ENCODE measurements at places on chromosomes 2 and 18. TPM values are rescaled to one million over a fixed set of nuclear protein-coding genes. Genes with fewer than 3 reads are reported as not detected.
A peak's percentile ranks its signal among the peaks of the same experiment; 100 is the strongest.

CTAGE1 gene
- total RNA-seq: not detected

REEP1 gene
- 0.59 TPM for total RNA-seq

SLC1A4 gene
- 2.5 TPM for total RNA-seq

RUFY4 gene
- total RNA-seq: not detected

SLC14A1 gene
- total RNA-seq: not detected

DNA sequence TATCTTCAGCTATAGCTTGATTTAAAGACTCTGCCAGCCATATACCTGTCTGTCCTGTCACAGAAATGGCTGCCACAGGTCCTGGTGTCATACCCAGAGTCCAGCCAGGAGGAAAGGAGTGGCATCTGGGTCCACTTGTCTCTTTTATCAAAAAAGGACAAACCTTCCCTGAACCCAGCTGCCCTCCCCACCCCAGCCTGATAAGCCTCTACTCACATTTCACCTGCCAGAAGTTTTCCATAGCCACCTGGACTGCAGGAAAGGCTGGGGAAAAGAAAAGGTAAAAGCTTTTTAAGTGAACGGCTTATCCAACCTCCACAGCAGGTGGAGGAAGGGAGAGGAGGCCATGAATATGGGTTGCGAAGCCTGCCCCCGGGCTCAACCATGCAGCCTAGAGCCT lies 32.8 kb downstream of the TMEM163 start:
- no peak for DNase-seq

- DNase-seq: no peak
Observed at GRCh38 chr2:66987733-66988132, 409.4 kb upstream of the ETAA1 start.

DNA sequence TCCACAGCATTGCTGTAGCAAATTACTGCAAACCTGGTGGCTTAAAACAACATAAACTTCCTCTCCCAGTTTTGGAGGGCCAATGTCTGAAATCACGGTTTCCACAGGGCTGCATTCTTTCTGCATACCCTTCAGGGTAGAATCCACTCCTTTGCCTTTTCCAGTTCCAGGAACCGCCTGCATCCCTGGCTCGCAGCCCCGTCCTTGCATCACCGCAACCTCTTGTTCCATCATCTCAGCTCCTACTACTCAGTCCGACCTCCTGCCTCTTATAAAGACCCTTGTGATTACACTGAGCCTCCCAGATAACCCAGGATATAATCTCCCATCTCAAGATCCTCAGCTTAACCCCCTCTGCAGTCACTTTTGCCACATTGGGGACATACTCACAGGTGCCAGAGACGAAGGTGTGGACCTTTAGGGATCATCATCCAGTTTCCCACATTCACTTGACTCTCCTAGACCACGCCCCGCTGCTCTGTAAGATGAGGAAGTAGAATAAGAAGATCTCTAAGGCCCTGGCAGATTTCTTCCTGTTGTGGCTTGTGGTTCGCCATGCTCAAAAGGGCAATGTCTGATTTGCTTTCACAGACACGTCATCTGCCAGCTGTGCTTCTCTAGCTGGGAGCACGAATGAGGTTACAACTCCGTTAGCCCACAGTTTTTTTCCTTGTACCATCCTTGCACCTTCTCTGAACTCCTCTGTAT lies 103.6 kb upstream of the AGAP1 start:
- no peak for DNase-seq

DNA sequence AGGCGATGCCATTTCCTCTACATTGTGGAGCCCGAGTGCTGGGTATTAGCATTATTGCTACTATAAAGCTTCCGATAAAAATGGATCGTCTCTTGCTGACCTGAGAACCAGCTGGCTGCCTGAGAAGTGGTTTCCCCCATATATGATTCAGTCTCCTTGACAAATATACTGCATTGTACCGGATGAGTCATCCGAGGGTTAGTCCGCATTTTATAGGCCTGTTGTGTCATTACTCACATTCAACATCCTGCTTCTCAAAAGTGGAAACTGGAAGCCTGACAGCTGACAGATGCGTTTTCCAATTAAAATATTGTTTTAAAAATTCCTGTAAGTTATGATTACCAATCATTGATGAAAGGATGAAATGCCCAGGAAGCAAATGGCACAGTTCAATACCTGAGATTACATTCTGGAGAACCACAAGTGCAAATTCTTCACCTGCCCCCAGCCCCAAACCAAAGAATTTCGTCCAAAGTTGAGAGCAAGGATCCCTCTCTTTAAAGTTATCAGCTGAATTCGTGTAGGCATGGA lies 65.7 kb downstream of the SPRED2 start:
- DNase-seq: no peak

GRCh38 chr2:176650104-176650837 lies 381.0 kb downstream of the MTX2 start:
- no peak for DNase-seq

DNA sequence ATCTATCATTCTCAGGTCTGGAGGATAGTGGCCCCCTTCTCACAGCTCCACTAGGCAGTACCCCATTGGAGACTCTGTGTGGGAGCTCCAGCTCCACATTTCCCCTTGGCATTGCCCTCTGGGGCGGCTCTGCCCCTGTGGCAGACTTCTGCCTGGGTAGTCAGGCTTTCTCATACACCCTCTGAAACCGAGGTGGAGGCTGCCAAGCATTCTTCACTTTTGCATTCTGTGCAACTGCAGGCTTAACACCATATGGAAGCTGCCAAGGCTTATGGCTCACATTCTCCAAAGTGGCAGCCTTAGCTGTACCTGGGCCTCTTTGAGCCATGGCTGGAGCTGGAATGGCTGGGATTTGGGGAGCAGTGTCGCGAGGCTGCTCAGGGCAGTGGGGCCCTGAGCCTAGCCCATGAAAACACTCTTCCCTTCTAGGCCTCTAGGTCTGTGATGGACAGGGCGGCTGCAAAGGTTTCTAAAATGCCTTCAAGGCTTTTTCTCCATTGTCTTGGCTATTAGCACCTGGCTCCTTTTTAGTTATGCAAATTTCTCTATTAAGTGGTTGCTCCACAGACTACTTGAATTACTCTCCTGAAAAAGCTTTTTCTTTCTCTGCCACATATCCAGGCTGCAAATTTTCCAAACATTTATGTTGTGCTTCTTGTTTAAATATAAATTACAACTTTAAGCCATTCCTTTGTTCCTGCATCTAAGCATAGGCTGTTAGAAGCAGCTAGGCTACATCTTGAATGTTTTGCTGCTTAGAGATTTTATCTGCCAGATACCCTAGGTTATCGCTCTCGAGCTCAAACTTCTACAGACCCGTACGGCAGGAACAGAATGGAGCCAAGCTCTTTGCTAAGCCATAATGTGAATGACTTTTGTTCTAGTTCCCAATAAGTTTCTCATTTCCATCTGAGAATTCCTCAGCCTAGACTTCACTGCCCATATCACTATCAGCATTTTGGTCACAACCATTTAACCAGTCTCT lies 206.5 kb downstream of the CPS1 start:
- peak; percentile 3 for DNase-seq

DNA sequence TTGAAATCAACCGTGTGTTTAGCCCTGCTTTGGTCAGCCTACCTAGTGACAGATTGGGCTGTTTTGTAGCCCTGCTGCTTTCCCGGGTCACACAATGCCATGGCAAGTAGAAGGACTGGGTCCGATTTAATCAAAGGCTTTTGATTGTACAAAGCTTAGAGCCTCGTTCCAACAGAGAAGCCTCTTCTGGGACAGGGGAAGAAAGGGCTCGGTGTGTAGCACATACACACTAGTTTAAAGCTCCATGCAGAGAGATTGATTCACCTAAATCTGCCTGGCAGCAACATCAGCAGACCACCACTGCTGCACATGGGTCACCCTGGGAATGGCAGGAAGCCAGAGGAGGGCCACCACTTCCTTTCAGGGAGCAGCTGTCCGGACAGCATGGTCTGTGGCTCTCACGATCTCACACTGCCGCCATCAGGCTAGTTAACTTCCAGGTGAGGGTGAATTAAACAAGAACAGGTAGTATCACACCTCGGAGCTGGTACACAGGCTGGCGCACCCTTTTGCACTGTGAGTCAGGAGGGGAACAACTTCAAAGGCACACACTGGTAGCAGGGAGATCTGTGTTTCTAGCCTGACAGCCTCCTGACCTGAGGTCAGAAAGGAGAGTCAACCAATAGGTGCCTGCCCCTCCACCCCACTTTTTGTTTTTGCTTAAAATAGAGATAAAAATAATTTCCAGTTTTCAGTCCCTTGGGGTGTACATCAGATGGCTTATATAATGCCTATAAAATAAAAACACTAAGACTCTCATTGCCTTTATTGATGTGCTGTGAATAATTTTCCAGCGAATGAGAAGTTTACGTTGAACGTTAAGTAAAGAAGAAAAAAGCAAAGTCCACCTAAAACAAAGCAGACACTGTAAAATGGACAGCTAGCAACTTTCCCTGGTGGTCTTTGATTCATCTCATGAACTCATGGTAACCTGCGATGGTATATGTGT lies 108.5 kb downstream of the CDCA7 start:
- DNase-seq: no peak

DNA sequence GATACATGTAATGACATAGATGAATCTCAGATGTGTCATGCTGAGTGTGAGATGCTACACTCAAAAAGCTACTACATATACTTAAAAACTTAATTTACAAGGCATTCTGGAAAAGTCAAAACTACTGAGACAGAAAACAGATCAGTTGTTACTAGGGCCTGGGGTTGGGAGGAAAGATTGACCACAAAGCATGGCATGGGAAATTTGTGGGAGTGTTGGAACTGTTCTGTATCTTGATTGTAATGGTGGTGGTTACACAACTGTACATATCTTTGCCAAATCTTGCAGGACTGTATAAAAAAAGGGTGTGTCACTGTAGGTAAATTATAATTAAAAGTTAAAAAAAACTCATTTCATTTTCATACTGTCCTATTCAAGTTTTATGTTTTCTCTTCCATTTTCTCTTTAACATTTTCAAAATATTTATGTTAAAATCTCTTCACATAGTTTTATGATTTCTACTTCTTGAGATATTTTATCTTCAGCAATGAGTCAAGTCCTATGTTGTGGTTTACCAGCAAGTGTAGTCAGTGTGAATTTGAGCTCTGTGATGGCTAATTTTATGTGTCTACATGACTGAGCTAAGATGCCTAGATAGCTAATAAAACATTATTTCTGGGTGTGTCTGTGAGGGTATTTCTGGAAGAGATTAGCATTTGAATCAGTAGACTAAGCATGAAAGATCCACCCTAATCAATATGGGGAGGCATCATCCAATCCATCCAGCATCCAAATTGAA lies 58.6 kb upstream of the VRK2 start:
- DNase-seq: no peak

Measured in H7 (cell line).